Effector memory CD4-positive, alpha-beta T cell (primary cell): ENCODE measurements at places on chromosomes 5 and 9.
A peak's percentile ranks its signal among the peaks of the same experiment; 100 is the strongest.

GRCh38 chr5:64040490-64040889 lies 78.2 kb upstream of the HTR1A start:
- no peak overlapping the region for H3K4me3 ChIP-seq
- no peaks in the 10 kb centered on the region for H3K4me1 ChIP-seq
- H3K27me3 ChIP-seq = no peaks in the 10 kb centered on the region
- no peak overlapping the region for H3K27ac ChIP-seq
- no peak for DNase-seq
- H3K36me3 ChIP-seq = no peaks in the 10 kb centered on the region

GRCh38 chr5:79578876-79579275 lies 33.4 kb upstream of the TENT2 start:
- no peak overlapping the region for H3K27ac ChIP-seq
- no peaks in the 10 kb centered on the region for H3K27me3 ChIP-seq
- H3K4me3 ChIP-seq = no peak overlapping the region
- no peaks in the 10 kb centered on the region for H3K4me1 ChIP-seq
- no peaks in the 10 kb centered on the region for H3K36me3 ChIP-seq

DNA sequence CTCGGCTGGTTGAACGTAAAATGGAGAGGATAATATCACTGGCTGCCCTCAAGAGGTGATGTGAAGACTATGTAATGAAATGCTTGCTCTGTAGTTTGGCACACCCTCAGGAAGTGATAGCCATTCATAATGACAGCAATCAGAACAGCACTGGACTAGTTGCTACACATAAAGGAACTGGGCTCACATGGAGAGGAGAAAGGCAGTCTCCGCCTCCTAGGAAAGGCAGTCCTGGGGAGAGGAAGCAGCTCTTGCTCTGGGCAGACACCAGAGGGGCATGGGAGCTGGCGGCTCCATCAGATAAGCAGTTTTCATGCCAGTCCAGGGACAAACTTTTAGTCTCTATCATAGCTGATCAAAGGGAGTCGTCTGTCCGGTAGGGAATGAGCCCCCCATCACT lies 46.9 kb downstream of the ARHGEF37 start:
- H3K27ac ChIP-seq = no peak overlapping the region
- H3K27me3 ChIP-seq = no peaks in the 10 kb centered on the region
- H3K36me3 ChIP-seq = no peaks in the 10 kb centered on the region

DNA sequence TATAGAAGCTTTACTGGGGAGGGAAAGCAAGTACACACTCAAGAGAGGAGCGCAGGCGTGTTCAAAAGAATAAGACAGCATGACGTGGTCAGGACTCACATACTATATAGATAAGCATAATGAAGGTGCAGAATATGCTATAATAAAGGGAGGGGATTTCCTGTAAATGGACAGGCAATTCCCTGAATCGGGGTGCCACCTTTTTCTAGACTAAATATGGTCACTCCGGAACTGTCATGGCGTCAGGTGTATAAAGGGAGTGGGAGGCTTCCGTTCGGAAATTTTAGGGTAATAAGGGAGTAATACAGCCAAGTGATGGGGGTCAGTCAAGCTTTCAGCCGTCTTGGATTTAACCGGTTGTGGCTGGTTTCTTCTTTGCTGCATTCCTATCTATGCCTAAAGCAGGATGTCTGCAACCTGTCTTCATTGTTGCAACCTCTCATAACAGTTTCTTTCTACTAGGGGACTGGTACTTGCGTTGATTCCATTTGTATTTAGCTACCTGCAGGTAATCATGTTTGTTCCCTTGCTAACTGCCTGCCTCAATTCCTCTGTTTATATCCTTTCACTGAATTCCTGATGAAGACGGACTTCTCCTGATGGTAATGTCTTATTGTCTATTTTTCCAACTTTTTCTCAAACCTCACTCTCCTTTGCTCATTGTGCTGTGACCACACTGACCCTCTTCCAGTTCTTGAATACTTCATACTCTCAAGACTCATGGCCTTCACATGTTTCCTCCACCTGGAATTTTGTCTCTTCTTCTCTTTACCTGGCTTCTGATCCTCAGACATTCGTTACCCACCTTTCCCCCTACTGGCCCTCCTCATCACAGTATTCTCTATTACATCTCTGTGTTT lies 48.9 kb downstream of the PRR16 start:
- no peak overlapping the region for H3K4me3 ChIP-seq
- no peaks in the 10 kb centered on the region for H3K4me1 ChIP-seq

DNA sequence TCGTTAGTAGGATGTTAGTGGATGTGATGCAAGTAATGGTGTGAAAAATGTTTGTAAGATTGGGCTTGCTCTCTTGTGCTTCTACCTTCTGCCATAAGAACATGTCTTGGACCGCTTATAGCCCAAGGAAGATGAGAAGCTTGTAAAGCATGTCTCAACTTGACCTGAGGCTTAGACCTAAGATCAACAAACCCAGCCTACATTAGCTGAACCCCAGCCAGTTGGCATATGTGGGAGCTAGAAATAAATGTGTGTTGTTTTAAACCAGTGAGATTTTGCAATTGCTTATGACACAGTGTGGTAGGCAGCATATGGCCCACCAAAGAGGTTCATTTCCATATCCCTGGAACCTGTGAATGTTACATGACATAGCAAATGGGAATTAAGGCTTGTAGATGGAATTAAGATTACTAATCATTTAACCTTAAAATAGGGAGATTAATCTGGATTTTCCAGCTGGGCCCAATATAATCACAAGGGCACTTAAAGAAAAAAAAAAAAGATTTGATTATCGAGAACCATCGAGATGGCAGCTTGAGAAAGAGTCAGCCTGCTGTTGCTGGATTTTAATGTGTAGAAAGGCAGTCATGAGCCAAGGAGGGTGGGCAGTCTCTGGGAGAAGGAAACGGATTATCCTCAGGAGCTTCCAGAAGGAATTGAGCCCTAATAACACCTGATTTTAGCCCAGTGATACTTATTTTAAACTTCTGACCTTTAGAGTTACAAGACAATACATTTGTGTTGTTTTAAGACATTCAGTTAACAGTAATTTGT lies 27.3 kb upstream of the EDIL3 start:
- no peaks in the 10 kb centered on the region for H3K4me1 ChIP-seq
- no peaks in the 10 kb centered on the region for H3K27me3 ChIP-seq
- no peak overlapping the region for H3K4me3 ChIP-seq
- no peak for DNase-seq
- H3K36me3 ChIP-seq = no peaks in the 10 kb centered on the region

DNA sequence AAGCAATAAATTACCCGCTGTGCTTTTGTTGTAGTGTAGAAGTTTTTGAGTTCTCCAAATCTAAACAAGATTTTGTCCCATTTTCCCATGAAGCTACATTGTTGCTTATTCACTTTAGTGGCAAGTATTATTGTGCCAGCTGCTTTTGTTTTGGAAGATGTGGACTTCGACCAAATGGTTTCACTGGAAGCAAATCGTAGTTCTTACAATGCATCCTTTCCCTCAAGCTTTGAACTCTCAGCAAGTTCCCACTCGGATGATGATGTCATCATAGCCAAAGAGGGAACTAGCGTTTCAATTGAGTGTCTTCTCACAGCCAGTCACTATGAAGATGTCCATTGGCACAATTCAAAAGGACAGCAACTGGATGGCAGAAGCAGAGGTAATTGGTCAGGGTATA lies 10.9 kb downstream of the MFAP3 start:
- no peak for DNase-seq
- no peaks in the 10 kb centered on the region for H3K27me3 ChIP-seq

DNA sequence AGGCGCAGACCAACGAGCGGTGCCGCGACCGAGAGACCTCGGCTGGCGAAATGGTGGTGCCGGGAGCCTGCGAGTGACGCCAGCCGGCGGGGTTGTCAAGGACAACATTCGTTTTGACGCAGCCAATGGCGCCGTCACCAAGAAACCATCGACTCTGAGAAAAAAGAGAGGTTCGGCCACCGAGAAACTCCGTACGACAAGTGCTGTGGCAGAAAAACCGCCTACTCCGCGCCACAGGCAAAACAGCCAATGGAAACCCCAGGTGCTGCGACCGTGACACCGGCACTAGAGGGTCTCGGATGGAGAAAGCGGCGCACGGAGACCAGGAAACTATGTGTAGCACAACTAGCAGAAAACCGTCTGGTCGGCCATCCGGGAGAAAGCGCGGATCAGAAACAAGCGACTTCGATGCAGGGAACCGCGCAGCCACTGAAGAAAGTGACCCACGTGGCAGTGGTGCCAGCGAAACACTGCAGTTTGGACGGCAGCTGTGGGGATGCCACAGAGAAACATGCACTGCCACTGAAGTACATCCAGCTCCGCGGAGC lies 88.8 kb downstream of the ANXA2R start:
- no peaks in the 10 kb centered on the region for H3K27me3 ChIP-seq
- no peaks in the 10 kb centered on the region for H3K36me3 ChIP-seq
- H3K27ac ChIP-seq = peak overlapping the region; percentile 98
- peak overlapping the region; percentile 64 for H3K4me3 ChIP-seq
- no peaks in the 10 kb centered on the region for H3K4me1 ChIP-seq
- DNase-seq = peak; percentile 69

DNA sequence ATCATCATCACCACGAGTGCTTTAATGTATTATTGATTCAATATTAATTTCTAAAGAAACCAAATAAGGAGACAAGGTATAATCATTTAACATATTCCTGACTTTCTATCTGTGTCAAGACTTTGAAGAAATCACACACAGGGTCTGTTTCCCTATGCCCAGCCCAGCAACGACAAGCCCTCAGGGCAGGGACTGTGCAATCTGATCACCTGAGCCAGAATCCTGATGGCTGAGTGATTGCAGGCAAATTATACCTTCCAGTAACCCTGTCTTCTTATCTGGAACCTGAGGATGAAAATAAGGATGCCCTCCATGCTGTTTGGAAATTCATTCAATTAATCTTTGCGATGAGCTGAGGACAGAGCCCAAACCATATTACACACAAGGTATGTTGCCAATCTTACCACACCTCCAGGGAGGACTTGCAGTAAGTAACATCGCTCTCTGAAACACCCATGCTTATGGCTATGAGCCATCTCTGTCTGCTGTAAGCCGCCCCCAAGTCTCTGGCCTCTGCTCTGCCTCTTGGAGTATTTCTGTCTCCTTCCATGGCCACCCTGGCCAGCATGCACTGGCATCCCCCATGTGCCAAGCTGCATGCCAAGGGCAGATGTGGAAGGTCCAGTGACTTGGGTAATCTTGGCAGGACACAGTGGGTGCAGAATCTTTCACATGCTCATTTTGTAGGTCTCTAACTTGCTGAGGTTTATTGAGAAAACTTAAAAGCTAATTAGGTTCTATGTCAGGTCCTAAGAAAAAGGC lies 10.6 kb downstream of the TAS2R1 start:
- no peaks in the 10 kb centered on the region for H3K27me3 ChIP-seq
- H3K4me3 ChIP-seq = no peak overlapping the region
- no peak overlapping the region for H3K27ac ChIP-seq
- DNase-seq = no peak
- H3K4me1 ChIP-seq = no peaks in the 10 kb centered on the region
- no peaks in the 10 kb centered on the region for H3K36me3 ChIP-seq

DNA sequence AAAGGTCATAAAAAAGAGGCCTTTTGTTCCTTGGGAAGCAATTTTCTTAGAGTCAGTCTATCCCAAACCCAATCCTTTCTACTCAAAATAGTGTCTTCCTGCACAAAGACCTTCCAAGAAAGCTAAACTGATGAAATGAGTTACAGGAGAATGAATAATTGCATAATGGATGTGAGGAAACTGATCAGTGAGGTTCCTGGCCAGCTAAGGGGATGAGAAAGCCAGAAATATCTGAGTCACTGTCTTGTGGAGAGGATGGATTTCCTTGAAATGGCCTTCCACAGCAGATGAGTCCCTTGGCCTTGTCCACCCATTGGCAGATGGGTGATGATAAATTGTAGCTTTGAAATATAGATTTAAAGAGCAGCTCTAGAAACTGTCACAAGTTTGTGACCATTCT lies 756.1 kb downstream of the DNAH5 start:
- no peak for DNase-seq
- H3K27ac ChIP-seq = no peak overlapping the region
- H3K4me3 ChIP-seq = no peak overlapping the region
- H3K27me3 ChIP-seq = no peaks in the 10 kb centered on the region

GRCh38 chr5:3658929-3659328 lies 63.3 kb downstream of the IRX1 start:
- H3K27ac ChIP-seq = no peak overlapping the region
- no peaks in the 10 kb centered on the region for H3K36me3 ChIP-seq
- no peaks in the 10 kb centered on the region for H3K27me3 ChIP-seq
- H3K4me1 ChIP-seq = no peaks in the 10 kb centered on the region
- DNase-seq = no peak
- no peak overlapping the region for H3K4me3 ChIP-seq

DNA sequence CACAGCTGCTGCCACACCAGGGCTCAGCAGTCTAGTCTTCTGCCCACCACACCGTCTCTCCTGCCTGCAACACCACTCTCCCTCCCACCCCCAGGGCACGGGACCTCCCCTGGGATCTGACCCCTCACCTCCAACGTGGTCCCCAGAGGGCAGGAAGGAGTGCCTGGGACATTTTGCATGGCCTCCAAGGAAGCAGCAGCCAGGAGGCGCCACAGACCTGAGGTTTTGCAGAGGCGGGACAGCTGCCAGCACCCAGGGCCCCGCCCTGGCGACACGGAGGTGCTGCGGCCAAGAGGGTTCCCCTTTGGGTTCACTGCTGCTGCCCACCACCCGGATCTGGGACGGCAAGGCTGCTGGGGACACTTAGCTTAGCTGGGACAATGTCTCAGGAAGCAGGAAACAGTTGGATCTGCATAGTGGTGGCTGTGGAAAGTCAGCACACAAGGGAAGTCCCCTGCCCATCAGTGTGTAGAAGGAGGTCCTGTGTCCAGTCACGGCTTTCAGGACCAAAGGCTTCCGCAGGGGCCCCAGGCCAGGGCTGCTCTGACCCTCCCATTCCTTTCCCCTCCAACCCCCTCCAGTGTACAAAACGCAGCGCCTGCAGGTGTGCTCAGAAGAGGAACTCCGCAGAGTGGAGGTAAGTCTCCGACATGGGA lies 13.8 kb downstream of the PROP1 start:
- no peak for DNase-seq
- peaks cover 11% of the 10 kb centered on the region for H3K4me1 ChIP-seq
- no peak overlapping the region for H3K4me3 ChIP-seq
- no peaks in the 10 kb centered on the region for H3K36me3 ChIP-seq
- no peak overlapping the region for H3K27ac ChIP-seq
- H3K27me3 ChIP-seq = peaks cover 46% of the 10 kb centered on the region

DNA sequence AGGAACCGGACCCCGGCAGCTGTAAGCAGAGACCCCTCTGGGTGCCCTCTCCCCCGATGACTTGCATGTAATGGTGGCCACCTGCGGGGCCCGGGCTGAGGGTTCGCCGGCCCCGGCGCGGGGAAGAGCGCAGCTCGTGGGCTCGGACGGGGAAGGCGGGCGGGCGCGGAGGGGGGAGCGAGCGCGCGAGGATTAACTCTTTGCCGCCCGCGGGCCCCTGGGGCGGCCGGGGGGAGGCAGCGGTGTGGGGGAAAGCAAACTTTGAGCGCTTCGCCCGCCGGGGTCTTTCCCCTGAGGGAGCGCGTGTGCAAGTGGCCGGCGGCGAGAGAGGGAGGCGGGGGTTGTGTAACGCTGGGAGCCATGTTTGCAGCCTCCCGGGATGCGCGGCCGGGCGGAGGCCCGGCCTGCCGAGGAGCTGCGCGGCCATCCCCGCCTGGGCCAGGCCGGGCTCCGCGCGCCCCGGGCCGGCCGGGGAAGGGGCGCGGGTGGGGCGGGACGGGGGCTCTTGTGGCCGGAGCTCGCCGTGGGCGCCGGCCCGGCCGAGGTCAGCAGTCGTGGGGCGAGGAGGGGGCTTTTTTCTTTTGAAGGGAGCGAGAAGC lies 547 bp downstream of the ANP32B start:
- H3K27me3 ChIP-seq = no peaks in the 10 kb centered on the region
- peak; percentile 36 for DNase-seq
- peak overlapping the region; percentile 89 for H3K4me3 ChIP-seq
- H3K4me1 ChIP-seq = peaks cover 32% of the 10 kb centered on the region
- peak overlapping the region; percentile 91 for H3K27ac ChIP-seq
- no peaks in the 10 kb centered on the region for H3K36me3 ChIP-seq
